Thoracic aorta (tissue), 2 donors: ENCODE measurements at places on chromosomes 7 and 10. TPM values are rescaled to one million over a fixed set of nuclear protein-coding genes. Genes with fewer than 3 reads are reported as not detected.

Gene OR2AE1
- 0.41 TPM for total RNA-seq

Gene CYP2C19
- total RNA-seq: not detected

Gene TBX20
- 3.4 TPM for total RNA-seq

Gene ARHGEF35
- 1.1 TPM for total RNA-seq

Gene ZNF398
- total RNA-seq: 16.2 TPM

Gene VAX1
- total RNA-seq: not detected

Gene POLR2J3
- 36.3 TPM for total RNA-seq

Gene TDRD1
- total RNA-seq: 0.41 TPM

Gene NOS3
- 18.6 TPM for total RNA-seq

Gene EPO
- total RNA-seq: not detected

Gene PHYHIPL
- not detected for total RNA-seq

Gene PRR15
- 6.0 TPM for total RNA-seq

Gene BAIAP2L1
- total RNA-seq: 1.4 TPM

Gene SMARCD3
- total RNA-seq: 110 TPM

Gene OR2A5
- total RNA-seq: not detected

DNA sequence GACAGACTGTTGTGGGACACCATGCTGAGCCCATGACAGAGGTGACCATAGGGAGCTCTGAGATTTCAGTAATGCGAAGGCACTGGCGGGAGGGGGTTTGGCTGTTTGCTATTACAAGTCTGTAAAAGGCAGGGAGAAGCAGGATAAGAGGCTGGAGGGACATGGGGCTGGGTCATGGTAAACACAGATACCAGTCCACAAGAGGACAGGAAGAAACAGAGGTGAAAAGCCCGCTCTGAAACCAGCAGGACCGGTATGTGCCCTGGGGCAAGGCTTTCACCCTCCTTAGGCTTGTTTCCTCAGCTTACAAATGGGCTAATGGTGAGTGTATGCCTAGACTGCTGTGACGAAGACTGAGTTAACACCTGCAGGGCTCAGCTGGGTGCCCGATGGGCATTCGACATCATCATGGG is 34.1 kb downstream of the ANXA11 start:
- DNase-seq: no peak

DNA sequence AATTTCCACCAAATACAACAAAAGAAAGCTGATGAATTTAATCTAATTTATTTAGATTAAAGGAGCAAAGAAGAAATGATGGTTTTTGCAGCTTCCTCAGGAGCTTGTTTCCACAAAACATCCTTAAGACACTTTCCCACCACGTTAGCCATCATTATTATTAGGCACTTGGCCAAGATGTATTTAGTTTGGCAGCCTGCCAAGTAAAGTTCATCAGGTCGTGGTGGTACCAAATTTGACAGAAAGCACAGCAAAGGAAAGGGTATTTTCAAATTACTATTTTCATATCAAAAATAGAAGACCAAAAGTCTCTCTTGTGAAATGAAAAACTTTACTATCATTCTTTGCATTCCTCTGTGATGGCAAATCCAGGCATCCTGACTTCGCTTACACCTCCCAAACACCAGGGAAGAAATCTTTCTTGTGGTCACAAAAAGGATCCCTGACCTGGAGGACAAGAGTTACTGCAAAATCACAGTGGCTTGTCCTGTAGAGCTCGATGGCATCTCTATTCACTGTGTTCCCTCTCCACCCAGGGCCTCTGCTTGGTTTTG is 123.1 kb upstream of the INHBA start:
- DNase-seq: no peak

DNA sequence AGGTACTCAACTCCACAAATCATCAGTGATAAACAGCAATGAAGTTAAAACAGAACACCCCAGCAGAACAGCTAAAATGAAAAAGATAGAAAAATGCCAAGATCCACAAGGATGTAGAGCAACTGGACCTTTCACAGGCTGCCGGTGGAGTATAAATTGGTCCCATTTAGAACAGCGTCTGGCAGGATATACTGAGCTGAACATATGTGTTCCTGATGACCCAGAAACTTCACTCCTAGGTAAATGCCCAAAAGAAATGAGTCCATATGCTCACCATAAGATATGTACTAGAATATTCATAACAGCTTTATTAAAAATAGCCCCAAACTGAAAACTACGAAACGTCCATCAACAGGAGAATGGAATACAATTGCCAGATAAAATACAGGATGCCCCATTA is 102.4 kb downstream of the OAT start:
- DNase-seq: no peak

- no peak for DNase-seq
These were observed 28.1 kb downstream of the ITGB8 start for GRCh38 chr7:20358762-20359282.

DNA sequence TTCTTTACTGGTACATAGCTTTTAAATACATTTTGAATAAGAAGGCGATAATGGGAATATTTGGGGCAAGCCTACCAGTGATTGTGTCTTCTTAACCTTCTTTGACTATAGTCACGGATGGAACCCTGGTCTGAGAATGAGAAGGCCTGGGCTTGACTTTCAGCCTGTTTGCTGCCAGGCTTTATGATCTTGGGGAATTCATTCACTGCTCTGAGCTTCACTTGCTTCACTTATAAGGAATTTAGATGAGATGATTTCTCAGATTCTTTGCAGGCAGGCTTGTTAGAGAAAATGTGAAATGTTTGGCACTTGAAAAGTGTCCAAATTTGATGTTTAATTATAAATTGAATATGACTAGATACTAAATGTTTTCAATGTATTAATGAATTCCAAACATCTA is 42.5 kb downstream of the NUP205 start:
- DNase-seq: no peak
